ENCODE measurements at places on chromosomes 6 and 20. TPM values are rescaled to one million over a fixed set of nuclear protein-coding genes. Genes with fewer than 3 reads are reported as not detected.

The PBOV1 gene
- total RNA-seq = not detected

GRCh38 chr6:356828-357251 lies 34.7 kb upstream of the IRF4 start:
- no peak for DNase-seq

- DNase-seq = no peak
These were observed 652.3 kb downstream of the EPHA7 start for GRCh38 chr6:92767101-92767500.

DNA sequence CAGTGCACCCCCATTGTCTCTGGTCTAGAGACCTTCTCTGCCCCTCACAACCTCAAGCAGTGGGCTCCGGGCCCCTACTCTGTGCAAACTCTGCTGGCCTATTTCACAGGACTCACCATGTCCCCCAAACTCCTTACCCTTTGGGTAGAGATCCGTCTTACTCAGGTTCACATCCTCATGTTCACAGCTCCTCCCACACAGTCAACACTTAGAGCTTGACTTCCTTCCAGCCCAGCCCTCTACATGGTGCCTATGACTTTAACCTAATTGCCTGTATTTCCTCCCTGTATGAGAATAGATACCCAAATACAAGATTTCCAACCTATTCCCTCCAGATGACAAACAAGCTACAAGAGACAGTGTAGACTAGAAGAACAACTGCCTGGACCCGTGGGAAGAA lies 528.6 kb upstream of the JARID2 start:
- no peak for DNase-seq

- DNase-seq = no peak
These were observed 84.1 kb upstream of the PRDM1 start for GRCh38 chr6:106002005-106002404.

GRCh38 chr6:1558388-1558787 lies 51.3 kb upstream of the FOXC1 start:
- no peak for DNase-seq

The PRRT1 gene
- total RNA-seq = 0.37 TPM

GRCh38 chr20:35021831-35022230 lies 66.2 kb downstream of the MYH7B start:
- no peak for DNase-seq

The PROKR2 gene
- total RNA-seq = not detected

- no peak for DNase-seq
These were observed 172.0 kb downstream of the VEGFA start for GRCh38 chr6:43942011-43942442.

The COL21A1 gene
- not detected for total RNA-seq

DNA sequence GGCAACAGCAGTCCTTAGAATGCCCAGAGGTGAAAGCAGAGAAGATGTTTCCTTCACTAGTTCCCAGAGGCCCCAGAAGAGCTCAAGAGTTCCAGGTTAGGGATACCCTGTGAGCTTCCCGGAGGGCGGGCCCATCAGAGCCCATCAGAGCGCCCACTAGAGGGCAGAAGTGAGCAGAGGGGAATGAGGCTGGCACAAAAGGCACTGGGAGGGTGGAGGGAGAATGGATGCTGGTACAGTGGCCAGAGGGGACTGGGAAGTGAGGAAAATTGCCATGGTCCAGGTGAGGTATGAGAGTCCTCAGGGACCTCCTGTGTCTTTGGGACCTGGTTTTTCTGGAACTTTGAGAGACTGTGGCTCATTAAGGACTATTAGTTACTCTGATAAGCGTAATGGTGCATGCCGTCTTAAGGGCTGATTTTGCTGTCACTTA lies 57.3 kb downstream of the LINC00237 start:
- DNase-seq = peak; percentile 42

The TBC1D7 gene
- total RNA-seq = 15.5 TPM

- DNase-seq = no peak
These were observed 23.8 kb downstream of the KCNK15 start for GRCh38 chr20:44769481-44769863.

DNA sequence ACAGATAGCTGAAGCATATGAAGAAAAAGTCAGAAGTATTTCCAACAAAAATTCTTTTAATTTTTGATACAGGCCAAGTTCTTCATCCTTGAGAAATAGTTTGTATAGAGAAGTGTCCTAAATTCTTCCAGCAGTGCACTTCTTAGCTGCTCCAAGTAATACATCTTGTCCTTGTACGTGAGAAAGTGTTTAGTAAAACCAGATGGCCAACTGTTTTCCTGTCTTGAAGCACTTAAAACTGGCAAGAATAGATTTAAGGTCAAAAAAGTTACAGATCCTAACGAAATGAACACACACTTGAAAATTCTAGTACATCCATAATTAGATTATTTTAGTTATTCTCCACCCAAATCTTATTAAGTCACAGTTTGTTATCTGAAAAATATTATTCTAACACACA lies 52.2 kb upstream of the HSF2 start:
- no peak for DNase-seq
